ENCODE measurements at places on chromosomes 7 and 10. TPM values are rescaled to one million over a fixed set of nuclear protein-coding genes. Genes with fewer than 3 reads are reported as not detected.

The EBF3 gene
- total RNA-seq: not detected

The FRG2B gene
- total RNA-seq: not detected

The EVX1 gene
- total RNA-seq: not detected

The VSIR gene
- total RNA-seq: 125 TPM

The STEAP2 gene
- total RNA-seq: not detected

All from activated CD4-positive, alpha-beta T cell treated with anti-CD3 and anti-CD28 coated beads, Interleukin-2, amount 10 ng/mL, durations not matched to agents 24 days and 14 days (primary cell).